ENCODE measurements at places on chromosomes 5 and 9.

- no peak for DNase-seq
Observed at GRCh38 chr5:42090162-42090561, 165.1 kb downstream of the FBXO4 start.

DNA sequence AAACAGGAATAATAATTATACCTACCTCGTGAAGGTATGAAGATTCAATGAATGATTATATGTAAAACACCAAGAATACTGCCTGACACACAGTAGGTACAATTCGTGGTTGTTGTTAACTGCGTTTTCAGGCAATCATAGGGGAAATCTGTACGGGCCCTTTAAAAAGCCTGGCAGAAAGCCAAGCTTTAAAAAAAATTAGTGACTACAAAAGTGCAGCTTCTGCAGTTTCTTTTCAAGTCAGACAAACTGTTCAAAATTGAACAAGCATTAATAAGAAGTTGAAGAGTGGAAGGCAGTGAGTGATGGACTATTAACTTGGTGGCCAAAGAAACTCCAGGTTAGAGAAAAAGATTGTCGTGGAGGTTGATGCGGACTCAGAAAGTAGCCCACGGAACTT is 85.9 kb upstream of the TRIO start:
- no peak for DNase-seq

GRCh38 chr5:136080113-136080482 is 51.3 kb downstream of the TGFBI start:
- DNase-seq: no peak

GRCh38 chr5:144298658-144299057 is 128.0 kb downstream of the KCTD16 start:
- no peak for DNase-seq

DNA sequence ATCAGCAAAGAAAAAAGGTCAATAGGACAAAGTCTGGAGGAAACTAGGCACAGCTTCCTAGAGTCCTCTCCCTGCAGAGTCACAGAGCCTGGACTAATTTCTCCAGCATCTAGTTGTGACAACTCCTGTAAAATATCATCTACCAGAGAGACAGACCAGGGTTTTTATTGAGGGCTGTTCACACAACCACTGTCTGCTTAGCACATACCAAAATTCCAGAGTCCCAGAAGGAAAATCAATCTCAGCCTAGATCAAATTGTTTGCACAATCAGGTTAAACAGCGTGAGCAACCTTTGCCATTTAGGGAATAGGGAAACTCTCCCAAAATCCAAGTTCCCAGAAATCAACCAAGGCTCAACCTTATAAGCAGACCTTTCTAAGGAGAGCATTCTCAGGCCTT is 190.3 kb downstream of the SYK start:
- DNase-seq: no peak

GRCh38 chr5:16493261-16493660 is 27.7 kb upstream of the ZNF622 start:
- DNase-seq: no peak

DNA sequence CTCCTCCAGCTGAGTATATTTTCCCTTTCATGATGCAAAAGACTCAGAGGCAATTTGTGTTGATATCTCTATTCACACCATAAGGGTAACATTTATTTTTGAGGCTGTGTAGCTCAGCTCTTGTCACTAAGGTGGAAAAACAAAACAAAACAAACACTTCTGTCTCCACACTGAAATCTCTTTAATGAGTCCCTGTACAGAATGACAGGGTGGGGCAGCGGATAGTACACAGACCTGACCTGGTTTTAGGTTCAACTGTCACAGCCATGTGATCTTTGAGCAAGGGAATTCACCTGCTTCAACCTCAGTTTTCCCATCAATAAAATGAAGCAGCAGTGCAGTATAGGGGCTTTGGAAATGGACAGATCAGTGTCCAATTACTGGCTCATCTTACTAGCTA is 29.3 kb downstream of the TLR4 start:
- DNase-seq: no peak

GRCh38 chr5:5784101-5784500 is 361.6 kb downstream of the ICE1 start:
- DNase-seq: no peak

- DNase-seq: no peak
Observed at GRCh38 chr9:122815544-122815943, 12.8 kb downstream of the PDCL start.

DNA sequence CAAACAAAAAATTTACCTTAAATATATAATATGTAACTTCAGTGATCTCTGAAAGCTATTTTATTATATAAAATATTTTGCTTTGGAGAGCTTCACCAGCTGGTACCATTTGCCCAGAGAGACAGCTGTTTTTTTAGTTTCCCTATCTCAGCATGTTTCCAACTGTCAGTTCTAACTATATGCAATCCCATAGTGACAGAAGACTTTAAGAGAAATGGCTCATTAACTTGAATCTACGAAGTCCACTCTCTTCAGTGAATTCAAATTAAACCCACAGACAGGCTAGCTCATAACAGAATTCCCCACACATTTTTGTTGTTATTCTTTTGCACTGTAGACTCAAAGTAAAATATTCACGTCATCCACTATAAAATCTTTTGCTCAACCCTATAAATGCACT is 251.8 kb upstream of the POU5F2 start:
- no peak for DNase-seq

GRCh38 chr5:96958977-96959376 is 23.1 kb downstream of the LNPEP start:
- DNase-seq: no peak

GRCh38 chr5:141760193-141760592 is 78.2 kb upstream of the ARAP3 start:
- DNase-seq: no peak

DNA sequence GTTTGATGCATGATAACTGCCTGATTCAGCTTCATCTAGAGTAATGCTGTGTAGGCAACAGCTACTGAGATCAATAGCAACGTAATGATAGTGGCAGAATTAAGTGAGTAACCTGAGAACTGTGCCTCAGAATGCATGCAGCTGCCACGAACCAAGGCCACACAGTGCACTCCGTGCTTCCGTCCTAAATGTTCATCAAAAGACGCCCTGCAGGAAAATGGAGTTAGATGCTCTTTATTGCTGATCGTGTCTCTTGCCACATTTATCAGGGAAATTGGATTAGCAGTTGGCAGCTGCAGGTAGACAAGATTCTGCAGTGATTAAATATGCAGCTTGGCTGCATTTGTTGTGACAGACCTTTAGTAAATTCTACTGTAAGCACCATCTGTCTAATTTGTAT is 107.7 kb upstream of the TLX3 start:
- no peak for DNase-seq

DNA sequence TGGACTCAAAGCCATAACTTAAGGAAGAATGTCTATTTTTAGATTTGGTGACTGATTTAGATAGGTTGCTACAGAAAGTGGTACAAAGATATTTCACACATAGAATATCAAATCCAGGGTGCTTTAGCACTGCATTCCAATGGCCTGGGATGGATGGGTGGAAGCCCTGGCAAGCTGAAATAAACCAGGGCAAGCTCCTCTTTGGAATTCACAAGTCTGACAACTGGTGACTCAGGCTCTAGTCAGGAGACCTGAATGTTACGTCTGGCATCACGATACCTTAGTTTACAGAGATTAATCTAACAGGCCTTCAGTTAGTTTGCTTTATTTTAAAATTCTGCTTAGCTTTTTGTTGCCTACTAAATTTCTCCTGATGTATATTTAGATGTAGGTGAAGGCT is 144.0 kb downstream of the TMC1 start:
- no peak for DNase-seq

DNA sequence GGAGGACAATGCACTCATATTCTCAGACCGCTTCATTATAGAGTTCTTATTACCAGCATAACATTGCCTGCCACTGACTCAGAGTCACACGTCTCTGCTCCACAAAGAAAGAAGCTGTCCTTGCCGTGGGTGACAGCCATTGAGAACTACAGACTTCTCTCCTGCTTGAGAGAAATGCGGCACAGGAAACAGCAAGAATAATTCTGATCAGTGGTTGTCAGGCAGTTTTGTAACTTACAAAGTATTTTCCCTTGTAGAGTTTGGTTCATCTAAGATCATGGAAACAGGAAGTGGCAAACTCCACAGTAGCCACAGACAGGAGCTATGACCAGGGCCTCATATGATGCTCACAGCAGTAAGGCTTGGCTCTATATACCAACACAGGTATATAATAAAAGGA is 47.0 kb downstream of the KCNV2 start:
- DNase-seq: peak; percentile 66

DNA sequence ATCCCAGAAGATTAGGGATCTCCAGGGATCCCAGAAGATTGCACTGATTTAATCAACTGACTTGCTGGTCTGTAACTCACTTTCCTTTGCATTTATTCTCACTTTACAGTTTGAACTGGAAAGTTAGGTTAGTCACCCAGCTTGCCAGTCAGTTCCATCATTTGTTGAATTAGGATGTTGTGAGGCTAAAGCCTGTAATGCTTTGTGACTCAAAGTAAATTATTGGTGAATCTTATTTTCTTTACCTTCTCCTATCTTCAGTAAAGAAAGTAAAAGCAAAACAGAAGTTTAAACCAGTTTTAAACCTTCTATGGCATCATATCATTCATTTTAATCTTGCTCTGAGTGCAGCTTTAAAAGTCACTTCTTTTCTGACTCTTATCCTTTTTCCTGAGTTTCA is 85.8 kb downstream of the SLC44A1 start:
- peak; percentile 34 for DNase-seq

GRCh38 chr5:33785571-33785970 is 106.2 kb downstream of the ADAMTS12 start:
- DNase-seq: no peak

GRCh38 chr9:124854161-124854560 is 901 bp downstream of the WDR38 start:
- DNase-seq: no peak

DNA sequence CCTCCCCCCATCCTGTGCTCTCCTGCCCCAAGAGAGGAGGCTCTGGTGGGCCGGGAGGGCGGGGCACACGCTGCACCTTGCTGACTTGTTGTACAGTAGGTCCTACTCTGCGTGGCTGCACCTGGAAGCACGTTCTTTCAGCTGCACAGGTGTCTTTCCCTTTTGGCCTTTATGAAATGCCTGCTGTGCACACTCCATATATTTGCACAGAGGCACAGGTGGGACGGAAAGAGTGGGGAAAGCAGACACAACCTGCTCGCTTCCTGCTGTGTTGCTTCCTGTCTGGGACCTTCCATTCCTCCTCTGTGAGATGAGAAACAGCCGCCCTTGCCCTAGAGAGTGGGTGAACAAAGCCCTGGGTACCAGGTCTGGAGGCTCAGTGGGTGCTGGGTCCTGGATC is 4.8 kb downstream of the USP20 start:
- no peak for DNase-seq

DNA sequence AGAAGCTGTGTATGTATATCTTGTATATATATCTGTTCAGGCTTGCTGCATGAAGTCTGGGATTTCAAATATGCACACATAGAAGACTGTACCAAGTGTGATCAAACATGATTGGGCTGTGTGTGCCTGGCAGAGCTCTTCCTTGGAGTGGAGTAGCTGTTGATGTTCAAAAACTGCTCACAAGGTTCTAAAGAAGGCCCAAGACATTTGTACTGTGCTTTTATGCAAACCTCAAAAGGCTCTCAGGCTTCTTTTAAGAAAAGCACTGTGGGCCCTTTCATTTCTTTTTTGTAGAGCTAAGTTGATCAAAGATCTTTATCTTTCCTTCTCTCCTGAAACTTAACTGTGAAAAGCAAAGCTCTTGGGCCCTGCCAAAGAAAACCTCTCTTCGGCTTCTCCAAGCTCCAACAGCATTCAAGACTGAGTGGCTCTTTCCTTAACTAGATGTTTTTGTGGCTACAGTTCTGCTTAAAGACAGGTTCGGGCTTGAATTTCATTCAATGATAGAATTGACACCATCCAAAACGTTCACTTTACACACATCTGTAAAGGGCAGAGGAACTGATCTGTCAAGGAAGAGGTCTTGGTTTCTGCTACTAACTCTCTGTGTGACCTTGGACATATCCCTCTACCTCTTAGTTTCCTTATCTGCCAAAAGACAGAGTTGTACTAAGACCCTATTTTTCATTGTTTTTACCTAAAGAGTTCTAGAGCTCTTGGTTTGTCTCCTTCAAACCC is 105.8 kb upstream of the IL6ST start:
- no peak for DNase-seq

GRCh38 chr5:37739817-37740261 is 100.0 kb downstream of the GDNF start:
- DNase-seq: no peak

DNA sequence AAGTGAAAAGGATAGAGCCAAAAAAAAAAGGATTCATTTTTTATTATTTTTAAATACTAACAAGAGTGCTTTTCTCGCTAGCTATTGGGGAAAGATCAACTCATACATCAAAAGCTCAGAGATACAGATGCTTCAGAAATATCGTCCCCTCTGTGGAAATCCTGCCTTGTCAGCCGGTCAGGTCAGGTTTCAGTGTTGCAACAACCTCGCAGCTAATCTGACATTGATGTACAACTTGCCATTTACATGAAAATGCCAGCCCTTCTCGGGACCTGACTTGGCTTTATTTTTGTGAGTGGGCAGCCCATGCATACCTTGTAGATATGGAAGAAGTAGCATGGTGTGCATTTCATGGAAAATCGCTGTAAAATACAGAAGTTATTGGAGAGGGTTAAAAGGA is 358.8 kb upstream of the ADAMTS16 start:
- no peak for DNase-seq

DNA sequence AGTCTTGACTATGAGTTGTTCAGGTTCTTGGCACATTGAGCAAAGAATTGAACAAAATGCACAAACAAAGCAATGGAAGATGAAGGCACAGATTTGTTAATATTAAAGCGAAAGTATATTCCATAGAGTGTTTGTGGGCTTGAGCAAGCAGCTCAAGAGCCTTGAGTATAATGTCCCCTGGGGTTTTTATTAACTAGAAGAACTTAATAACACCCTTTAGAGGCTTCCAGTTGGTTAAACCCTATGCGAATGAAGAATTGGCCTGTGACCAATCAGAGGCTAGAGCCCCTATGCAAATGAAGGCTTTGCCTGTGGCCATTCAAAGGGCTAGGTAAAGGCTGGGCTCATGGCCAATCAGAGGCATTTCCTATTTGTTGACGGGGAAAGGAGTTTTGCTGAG is 135.3 kb upstream of the IL12B start:
- DNase-seq: no peak

DNA sequence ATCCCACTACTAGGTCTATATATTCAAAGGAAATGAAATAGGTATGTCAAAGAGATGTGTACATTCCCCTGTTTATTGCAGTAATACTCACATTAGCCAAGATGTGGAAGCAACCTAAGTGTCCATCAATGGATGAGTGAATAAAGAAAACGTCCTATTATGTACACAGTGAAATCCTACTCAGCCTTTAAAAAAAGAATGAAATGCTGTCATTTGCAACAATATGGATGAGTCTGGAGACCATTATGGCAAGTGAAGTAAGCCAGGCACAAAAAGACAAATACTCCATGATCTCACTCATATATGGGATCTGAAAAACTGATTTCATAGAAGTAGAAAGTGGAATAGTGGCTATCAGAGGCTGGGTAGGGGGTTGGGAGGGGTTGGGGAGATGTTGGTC is 909.1 kb upstream of the DMAC1 start:
- DNase-seq: no peak

- DNase-seq: no peak
Observed at GRCh38 chr9:120212853-120213200, 367.1 kb downstream of the CDK5RAP2 start.

Data from suppressor macrophage treated with lipopolysaccharide for 4 hours (primary cell).